ENCODE measurements at places on chromosomes 12 and 14. TPM values are rescaled to one million over a fixed set of nuclear protein-coding genes. Genes with fewer than 3 reads are reported as not detected.

Gene SLC39A2
- total RNA-seq, result 0.14 TPM

Gene KRT79
- total RNA-seq, result not detected

Gene KCNH3
- total RNA-seq, result 0.44 TPM

Gene LRTM2
- 0.66 TPM for total RNA-seq

Gene PDE3A
- total RNA-seq, result 2.3 TPM

Gene NAP1L1
- total RNA-seq, result 1,010 TPM

Gene C1QL4
- 1.2 TPM for total RNA-seq

Gene GYS2
- not detected for total RNA-seq

Gene A2M
- 3.4 TPM for total RNA-seq

Gene SUPT16H
- 178 TPM for total RNA-seq

Gene GLRX5
- 76.2 TPM for total RNA-seq

Gene ARHGAP9
- total RNA-seq, result 3.9 TPM

Gene EFS
- 43.5 TPM for total RNA-seq

Gene GDF3
- 34.4 TPM for total RNA-seq

DNA sequence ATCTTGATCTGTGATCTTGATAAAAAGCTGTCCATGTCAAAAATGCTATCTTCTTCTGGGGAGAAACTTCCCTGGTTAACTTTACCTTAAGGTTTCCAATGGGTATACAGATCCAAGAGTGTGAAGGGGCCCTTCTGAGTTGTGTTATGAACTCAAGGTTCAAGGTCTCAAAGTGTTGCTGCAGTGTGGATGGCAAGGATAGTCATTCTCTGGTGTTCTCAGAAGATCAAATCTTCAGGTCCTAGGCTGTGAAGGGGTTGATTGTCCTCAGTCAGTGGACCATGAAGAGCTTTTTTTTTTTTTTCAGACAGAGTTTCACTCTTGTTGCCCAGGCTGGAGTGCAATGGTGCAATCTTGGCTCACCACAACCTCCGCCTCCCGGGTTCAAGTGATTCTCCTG lies 114.4 kb downstream of the SPTSSA start:
- DNase-seq, result no peak

DNA sequence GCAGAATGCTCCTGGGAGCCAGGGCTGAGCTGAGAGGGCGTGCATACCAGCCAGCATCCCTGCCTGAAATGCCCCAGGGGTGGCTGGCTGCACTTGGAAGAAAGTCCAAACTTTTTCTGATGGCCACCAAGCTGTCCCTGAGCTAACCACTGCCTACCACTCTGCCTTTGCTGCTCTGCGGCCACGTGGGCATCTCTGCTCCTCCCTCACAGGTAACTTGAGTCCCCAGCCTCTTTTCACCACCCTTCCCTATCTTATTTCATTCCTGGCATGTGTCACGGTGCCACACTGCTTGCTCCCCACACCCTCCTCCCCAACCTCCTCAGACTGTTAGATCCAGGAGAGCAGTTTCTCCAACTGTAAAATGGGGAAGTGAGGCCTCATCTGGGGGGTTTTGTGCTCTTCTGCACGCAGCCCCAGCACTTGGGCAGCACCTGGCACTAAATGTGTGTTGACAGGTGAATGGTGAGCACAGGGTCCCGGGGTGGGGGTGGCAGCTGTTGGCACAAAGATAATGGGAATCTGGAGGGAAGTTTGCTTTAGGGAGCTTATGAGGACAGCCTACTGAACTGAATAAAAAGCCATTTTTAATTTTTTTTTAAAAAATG lies 113.0 kb downstream of the GLT1D1 start:
- no peak for DNase-seq

- peak; percentile 65 for DNase-seq
Observed at GRCh38 chr14:86035882-86036281, 505.9 kb downstream of the FLRT2 start.

GRCh38 chr14:35695647-35696046 lies 113.4 kb downstream of the RALGAPA1 start:
- no peak for DNase-seq

DNA sequence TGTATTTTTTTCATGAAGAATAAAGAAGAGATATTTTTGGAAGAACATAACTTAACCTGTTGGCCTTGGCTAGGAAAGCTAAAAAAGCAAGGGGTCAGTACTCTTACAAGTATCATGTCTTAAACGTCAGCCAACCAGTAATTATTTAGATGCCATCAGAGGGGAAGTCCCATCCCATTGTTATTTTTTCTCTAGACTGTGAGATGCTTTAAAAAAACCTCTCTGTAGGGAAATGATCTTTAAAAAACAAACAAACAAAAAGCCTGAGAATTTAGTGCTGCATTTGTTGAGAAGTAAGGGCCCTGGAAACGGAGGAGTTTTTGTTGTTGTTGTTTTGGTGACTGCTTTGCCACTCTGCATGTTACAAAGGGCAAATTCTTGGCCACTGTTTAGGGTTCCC lies 474.0 kb downstream of the ZFP36L1 start:
- no peak for DNase-seq

DNA sequence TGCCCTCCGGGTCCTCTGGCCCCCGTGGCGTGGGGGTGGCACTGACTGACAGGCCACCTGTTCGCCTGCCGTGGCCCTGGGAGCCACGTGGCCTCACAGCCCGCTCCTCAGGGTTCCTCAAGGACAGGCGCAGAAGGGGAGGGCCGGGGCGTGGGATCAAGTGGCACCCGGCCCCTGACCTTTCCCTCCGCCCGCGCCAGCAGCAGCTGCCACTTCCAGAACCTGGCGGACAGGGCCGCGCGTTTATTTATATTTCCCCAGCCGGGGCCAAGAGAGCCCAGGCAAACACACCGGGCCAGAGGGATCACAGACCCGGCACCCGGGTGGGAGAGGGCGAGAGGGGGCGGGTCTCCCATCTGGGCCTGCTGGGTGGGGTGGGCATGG lies 92.6 kb downstream of the RFLNA start:
- no peak for DNase-seq

- no peak for DNase-seq
Observed at GRCh38 chr14:95330591-95331370, 11.1 kb upstream of the CLMN start.

GRCh38 chr12:57524814-57525614 lies 2.4 kb downstream of the MBD6 start:
- DNase-seq, result no peak

GRCh38 chr12:84161296-84161695 lies 751.3 kb downstream of the SLC6A15 start:
- DNase-seq, result no peak

GRCh38 chr12:104490850-104491249 lies 34.1 kb downstream of the CHST11 start:
- no peak for DNase-seq

DNA sequence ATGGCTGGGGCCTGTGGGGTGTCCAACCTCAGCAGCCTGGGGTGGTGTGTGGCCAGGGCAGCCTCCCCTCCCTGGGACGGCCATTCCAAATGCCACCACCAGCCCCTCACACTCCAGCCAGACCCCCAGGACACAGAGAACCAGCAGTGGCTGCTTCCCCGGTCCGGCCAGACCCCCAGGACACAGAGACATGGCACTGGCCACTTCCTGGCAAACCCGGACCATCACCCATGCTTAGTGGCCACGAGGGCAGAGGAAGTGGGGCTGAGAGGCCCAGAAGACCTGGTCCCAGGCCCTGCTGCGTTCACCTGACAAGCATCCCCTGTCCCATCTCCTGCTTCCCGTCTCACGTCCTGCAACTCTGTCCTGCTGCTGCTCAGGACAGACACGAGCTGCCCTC lies 26.7 kb downstream of the BEGAIN start:
- DNase-seq, result no peak

- no peak for DNase-seq
Observed at GRCh38 chr12:53176750-53177149, 3.8 kb upstream of the ZNF740 start.

DNA sequence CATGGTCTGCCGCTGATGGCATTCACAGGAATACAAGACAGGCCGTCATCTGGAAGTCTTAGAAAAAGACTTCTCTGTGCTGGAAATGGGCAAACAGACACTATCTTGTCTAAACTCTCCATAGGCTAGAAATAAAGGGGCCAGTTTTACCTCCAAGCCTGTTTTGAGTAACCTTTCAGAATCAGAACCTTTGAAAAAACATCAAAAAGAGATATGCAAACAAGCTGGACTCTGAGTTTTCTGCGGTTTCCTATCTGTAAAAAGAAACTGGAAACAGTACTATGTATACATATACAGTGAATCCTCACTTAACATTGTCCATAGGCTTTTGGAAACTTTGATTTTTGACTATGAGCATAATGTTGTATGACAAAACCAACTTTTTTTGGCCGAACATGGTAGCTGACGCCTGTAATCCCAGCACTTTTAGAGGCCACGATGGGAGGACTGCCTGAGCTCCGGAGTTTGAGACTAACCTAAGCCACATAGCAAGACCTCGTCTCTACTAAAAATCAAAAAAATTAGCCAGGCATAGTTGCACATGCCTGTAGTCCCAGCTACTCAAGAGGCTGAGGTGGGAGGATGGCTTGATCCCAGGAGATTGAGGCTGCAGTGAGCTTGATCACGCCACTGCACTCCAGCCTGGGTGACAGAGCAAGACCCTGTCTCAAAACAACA lies 92.9 kb upstream of the MAX start:
- DNase-seq, result no peak

GRCh38 chr12:92757597-92758121 lies 54.9 kb downstream of the PLEKHG7 start:
- no peak for DNase-seq

DNA sequence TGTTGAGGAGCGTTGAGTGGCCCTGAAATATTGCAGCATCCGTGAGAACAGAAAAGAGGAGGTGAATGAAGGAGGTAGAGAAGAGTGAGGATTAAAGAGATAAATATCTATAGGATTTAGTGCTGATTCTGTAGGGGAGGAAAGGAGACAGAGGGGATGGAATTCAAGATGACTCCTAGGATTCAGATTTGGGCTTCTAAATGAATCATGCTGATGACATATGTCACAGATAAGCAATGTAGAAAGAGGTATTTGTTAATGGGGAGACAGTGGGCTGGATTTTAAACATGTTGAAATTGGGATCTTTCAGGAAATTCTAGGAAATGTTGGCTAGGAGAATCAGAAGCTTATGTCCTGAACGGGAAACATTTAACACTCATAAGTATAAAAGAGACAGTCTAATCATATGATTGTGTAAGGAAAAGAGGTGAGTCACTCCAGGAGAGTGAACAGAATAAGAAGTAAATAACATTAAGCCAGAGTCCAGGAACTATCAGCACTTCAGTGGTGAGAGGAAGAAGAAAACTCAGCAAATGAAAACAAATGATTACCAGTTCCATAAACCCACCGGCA lies 58.1 kb upstream of the DIO2 start:
- DNase-seq, result no peak

DNA sequence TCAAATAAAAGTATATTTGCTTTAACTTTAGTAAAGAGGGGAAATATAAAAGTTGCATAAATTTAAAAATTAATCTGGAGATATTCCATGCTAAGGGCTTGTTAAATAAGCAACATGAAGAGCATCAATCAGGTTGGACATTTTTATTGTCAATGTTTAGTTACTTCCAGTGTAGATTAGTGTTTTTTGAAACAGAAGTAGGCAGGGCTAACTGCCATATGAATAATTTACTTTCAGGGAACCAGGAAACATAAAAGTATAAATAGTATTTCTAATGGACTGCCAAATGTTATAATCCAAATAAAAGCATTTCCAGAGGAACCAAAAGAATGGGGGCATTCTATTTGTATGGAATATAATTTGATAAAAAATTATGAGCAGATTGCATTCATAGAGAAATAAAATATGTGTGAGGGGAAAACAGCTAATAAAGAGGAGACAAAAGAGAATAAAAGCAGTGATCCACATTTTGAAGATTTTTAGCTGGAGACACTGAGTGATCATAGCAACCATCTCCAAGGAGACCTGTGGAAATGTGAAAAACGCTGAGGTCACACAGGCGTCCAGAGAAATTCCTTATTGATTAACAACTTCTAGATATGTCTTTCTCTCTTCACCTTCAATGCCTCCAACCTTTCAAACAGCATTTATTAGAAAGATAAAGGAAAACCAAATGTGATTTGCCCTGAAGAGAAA lies 70.8 kb downstream of the SRGAP1 start:
- DNase-seq, result no peak

DNA sequence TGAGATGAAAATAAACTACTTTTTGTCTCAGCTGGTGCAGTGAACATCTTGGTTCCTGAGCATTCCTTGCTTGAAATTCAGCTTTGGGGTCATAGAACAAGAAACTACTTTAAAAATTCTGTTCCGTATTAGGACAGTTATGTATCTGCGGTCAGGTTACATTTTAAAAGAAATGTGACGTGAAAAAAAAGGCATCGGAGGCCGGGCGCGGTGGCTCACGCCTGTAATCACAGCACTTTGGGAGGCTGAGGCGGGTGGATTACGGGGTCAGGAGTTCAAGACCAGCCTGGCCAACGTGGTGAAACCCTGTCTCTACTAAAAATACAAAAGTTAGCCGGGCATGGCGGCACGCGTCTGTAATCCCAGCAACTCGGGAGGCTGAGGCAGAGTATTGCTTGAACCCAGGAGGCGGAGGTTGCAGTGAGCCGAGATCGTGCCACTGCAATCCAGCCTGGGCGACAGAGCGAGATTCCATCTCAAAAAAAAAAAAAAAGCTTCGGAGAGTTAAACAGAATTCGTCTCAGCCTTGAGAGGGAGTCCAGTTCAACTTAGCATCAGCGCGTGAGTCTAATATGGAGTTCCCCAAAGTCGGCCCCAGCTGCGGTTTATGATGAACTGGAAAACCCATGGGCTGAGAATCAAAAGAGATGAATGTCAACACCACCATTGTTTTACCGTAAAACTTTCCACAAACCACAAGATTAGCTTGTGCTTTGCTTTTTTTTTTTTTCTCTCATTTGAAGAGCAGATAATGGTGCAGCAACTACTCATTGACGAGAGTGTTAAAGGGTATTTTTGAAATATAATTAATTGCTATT lies 2.1 kb upstream of the SLC2A13 start:
- DNase-seq, result no peak

- no peak for DNase-seq
Observed at GRCh38 chr12:118781692-118782091, 199.6 kb upstream of the SRRM4 start.

DNA sequence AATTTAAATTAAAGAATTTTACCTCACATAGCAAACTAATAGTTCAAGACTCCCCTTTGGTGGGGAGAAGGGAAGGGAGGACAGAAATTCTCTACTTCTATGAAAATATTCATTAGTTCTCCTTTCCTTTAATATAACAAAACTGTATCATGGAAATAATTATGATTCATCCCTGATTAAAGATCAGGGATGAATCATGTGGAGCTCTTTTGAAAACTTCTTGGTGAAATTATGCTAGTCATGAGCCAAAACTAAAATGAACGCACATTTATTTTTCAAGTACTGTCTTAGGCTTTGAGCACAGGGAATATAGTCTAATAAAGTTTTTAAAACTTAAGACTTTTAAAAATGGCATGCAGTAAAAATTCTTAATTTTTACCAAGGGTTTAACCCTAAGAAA lies 17.1 kb downstream of the TMBIM4 start:
- DNase-seq, result no peak

GRCh38 chr12:15320881-15321280 lies 1.4 kb upstream of the PTPRO start:
- DNase-seq, result no peak

- no peak for DNase-seq
Observed at GRCh38 chr12:102504871-102505270, 24.5 kb upstream of the IGF1 start.
